ENCODE measurements at places on chromosomes 7 and 10. TPM values are rescaled to one million over a fixed set of nuclear protein-coding genes. Genes with fewer than 3 reads are reported as not detected.

GRCh38 chr10:57145548-57145947, 784.5 kb upstream of the ZWINT start:
- DNase-seq: no peak

GRCh38 chr10:99681553-99681952, 22.2 kb downstream of the ENTPD7 start:
- no peak for DNase-seq

DNA sequence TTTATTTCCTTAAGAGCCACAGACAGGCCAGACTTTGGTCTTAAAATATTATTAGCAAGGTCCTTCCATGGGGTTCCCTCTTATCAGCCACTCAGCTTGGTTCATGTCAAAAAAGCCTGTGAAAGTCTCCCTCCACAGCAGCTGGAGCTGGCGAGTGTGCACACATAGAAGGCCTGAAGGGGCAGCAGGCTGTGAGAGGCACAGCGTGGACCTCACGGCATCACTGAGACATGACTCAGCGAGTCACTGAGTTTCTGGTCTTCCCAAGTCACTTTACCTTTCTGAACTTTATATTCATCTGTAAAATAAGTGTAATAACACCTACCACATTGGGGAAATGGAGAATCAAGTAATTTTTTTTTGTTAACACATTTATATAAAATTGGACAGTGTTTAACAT, 8.7 kb downstream of the TAF3 start:
- DNase-seq: no peak

- DNase-seq: no peak
Measured at GRCh38 chr10:48572414-48572813, 32.5 kb downstream of the ARHGAP22 start.

GRCh38 chr10:117137911-117138642, at the start of gene VAX1:
Gene VAX1, minus strand, starts transcription at chr10:117138270. Its CDS starts 214 bp downstream, at chr10:117138056.
- no peak for DNase-seq

The C10orf71 gene
- not detected for polyA plus RNA-seq

The FASTK gene
- 69.4 TPM for polyA plus RNA-seq

The ETV1 gene
- polyA plus RNA-seq: not detected

The LRCH4 gene
- 199 TPM for polyA plus RNA-seq

Measured in naive thymus-derived CD4-positive, alpha-beta T cell (primary cell).